ENCODE measurements at places on chromosomes 2 and 18.

DNA sequence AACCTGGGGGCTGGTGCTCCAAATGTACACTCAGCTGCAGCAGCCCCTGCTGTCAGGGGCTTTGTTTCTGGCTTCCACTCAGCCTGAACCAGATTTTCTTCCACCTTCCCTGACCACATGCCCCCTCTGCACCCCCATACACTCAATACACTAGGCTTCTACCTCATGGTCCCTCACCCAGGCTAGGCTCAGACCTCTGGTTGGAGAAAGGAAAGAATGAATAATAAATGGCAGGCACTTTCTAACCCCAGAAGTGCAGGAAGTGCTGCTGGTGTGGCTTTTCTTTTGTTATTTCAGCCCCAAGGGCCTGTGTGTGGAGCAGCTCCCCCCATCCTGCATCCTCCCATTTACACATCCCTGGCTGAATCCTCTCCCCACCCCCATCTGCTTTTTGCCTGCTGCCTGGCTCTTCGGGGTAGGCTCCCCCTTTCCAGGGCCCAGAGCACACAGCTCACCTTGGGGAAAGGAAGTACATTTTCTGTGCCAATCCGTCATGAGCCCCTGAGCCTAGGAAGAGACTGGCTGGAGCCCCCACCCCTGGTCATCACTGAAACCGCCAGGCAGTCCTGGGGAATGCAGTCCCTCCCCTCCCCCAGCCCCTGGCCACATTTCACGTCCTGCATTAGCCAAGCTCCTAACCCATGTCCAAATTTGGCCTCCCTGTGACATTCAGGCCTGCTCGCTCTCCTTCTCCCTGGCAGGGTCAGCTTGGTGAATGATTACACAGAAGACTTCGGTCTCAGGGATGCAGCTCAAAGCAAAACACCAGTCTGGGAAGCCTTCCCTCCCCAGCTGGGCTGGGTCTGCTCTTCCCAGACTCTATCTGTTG lies 2.6 kb downstream of the DYSF start:
- no peak for DNase-seq

- no peak for DNase-seq
These were observed 70.9 kb downstream of the AAK1 start for GRCh38 chr2:69572641-69573040.

- peak; percentile 56 for DNase-seq
These were observed 132.2 kb downstream of the DOCK10 start for GRCh38 chr2:224909885-224910573.

DNA sequence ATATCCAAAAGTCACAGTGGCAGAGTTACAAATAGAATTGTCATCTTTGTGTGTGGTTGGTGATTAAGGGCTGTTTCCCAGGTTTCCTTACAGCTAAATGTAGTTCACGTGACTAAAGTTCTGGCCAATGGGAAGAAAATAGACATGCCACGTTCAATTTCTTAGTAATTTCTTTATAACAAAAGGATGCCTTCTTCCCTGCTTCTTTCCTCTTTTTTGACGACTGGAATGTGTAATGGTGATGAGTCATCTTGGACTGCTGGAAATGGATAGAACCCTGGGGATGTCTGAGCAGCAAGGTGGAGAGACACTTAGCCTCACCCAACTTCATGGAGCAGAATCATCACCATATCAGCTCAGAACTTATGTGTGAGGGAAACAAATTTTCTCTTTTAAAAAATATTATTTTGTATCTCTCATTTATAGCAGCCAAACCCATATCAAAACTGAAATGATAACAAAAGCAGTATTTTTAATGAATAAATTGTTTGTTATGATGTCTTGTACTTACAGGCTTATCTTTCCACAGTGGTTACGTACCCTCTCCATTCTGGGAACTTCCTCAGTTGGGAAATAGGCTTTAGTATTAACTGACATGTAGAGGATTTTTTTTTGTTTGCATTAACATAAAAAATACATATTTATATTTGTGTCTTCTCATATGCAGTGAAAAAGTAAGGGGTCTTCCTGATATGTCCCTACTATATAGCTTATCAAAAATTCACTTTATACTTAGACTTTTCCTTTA lies 91.1 kb upstream of the CDH2 start:
- no peak for DNase-seq

GRCh38 chr2:49222975-49223528 lies 68.7 kb upstream of the FSHR start:
- no peak for DNase-seq
